AG10803 (cell line): ENCODE measurements at places on chromosomes 6 and 20.

DNA sequence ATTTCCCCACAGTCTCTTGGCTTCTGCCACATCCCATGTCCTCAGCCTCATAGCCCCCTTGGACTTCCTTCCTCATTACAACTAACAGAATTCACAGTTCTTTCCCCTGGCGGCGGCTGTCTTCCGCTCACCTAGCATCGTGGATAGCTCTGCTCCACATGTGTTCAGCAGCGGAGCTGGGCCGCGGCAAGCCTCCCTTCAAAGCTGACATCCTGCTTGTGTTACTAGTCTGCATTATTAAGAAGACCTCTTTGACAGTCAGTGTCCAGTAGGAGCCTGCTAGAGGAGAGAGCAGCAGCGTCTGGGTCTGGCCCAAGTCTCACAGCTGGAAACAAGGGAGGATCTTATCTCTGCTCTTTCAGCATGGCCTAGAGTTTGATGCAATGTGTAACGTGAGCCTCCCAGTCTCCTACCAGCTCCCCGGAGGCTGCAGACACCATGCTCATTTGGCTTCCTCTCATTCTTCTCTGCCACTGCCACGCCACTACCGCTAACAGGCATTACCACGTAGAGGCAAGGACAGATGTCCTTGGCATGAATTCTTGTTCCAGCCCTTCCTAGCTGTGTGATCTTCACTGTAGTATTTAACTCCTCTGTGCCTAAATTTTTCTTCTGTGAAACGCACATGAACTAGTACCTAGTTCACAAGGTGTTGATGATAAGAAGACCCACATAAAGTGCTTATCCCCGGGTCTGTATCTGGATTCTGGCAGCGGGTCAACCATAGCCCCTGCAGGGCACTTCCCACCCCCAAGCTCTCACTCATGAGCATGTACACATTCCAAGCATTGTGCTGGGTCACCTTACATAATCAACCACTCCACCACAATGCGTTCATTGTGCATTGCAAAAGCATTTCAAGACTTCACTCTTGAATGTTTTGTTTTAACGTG, 107.1 kb upstream of the BACH2 start:
- DNase-seq = peak; percentile 31

GRCh38 chr6:16542070-16542469, 219.2 kb downstream of the ATXN1 start:
- no peak for DNase-seq

GRCh38 chr20:56207656-56208055, 40.9 kb upstream of the MC3R start:
- no peak for DNase-seq

GRCh38 chr6:41965429-41966213, 24.0 kb upstream of the CCND3 start:
- DNase-seq = no peak

GRCh38 chr20:10673842-10674683, at the start of gene JAG1:
Gene JAG1 (minus strand): TSS chr20:10673999. CDS start chr20:10673530, 469 bp downstream.
- peak; percentile 91 for DNase-seq

GRCh38 chr20:11195899-11196558, 522.2 kb upstream of the JAG1 start:
- peak; percentile 42 for DNase-seq

DNA sequence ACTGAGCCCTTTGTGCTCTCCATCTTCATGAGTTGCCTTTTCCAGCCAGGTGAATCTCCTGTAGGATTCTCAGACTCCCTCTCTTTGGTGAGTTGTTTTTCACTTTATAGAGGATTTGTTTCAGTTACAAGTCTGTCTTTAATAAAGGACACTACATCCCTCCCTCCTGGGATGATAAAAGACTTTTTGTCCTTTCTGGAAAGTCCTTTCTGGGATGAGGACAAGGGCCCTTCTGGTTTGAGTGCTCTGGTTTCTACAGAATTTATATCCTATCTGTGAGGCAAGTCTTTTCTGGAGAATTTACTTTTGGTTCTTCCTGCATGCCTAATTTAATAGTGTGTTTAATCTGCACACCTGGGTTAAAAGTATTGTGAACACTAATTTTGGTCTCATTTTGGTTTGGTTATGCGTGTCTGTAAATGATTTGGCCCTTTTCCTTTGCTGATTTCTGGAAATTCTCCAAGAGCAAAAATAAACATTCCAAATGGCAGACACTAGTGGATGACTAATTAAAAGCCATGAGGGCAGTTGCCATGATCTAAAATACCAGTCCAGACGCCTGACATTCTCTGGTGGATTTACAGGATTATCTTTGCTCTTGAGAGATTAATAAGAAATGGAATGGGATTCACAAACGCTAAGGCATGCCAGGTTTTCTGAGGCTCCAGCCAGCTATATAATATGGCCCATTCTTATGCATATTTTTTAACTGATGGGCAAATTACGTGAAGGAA, 44.8 kb downstream of the TCP11 start:
- peak; percentile 84 for DNase-seq

DNA sequence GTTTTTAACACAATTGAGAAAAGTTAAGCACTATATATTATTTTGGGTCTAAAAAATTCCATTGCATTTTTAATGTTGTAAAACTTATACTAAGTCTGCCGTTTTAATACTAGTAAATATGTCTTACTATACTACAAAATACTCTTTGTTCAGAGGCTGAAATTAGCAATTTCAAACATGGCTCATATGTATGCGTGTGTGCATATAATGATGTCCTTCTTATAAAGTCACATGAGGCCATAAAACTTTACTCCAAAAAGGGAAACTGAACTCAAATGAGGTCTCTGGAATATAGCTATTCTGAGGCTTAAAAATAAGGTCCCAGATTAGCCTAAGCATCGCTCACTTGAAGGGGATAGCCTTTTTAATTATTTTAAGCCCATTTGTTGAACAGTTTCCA, 224.0 kb downstream of the MYLK4 start:
- DNase-seq = no peak

GRCh38 chr20:37090407-37090806, 5.4 kb downstream of the RBL1 start:
- DNase-seq = no peak

DNA sequence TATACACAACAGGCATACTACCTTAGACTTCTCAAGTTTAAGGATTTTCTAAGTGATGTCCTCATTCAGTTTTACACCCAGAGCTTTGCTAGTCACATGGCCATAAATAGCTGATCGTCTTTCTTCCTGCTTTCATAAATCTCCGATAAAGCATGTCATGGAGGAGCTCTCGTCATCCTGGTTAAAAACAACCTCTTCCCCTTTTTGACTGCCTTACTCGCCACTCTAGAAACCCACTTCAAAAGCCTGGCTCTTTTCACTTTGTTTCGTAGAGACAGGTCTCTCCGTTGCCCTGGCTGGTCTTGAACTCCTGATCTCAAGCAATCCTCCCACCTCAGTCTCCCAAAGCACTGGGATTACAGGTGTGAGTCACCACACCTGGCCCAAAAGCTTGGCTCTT, 67.0 kb upstream of the SMIM29 start:
- DNase-seq = no peak

DNA sequence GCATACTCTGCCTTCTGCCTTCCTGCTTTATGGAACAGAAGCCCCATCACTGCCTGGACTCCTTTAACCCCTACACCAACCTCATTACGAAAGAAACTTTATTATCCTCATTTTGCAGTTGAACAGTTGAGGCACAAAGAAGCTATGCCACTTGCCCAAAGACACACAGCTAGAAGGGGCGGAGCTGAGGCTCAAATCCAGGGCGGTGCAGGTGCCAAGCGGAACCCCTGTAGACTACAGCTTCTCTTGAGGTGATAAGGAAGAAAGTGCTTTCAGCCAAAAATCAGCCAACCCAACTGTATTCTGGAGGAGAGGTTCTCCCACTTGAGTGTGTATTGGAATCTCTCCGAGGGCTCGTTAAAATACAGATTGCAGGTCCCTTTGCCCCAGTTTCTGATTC, 90.5 kb downstream of the PRND start:
- DNase-seq = no peak

DNA sequence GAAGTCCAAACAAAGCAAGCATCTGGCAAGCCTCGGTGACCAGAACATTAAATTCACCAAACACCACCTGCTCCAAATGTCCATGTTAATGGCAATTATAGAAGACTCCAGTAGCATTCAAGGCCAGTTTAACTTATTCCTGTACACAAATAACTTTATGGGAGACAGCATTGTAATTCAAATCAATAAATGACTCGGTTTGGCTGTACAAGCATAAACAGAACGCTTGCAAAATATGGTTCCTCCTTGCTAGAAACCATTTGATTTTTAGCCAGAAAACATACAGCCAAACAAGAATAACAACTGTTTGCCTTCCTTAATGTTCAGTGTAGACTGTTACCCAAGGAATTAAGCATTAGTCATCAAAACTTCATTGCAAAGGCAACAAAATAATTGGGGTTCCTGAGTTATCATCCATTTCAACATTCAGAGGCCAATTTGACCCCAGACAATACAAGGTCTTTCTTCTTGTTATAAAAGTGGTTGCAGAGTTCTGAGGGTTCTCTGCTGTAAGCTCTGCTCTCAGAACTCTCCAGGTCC, 125.1 kb downstream of the BFSP1 start:
- DNase-seq = no peak

GRCh38 chr6:133855276-133855990, 33.5 kb upstream of the TCF21 start:
- no peak for DNase-seq

- DNase-seq = peak; percentile 63
These were observed 11.9 kb upstream of the CPNE5 start for GRCh38 chr6:36851149-36851614.

DNA sequence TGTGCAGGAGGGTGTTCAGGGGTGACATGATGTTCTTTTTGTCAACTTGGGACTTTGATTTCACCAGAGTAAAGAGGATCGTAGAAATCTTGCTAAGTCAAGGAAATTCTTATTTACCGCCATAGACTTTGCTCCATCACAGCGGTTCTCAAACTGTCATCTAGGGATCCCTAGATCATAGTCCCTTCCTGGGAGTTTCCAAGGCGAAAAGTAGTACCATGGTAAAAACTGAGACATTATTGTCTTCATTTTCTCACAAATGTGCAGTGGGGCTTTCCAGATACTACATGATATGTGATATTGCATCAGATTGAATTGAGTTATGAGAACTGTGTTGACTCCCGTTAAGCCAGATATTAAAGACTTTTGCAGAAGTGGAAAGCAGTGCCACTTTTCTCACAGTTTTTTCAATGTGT, 79.7 kb downstream of the JARID2 start:
- DNase-seq = no peak

GRCh38 chr6:161141173-161141572, 132.7 kb downstream of the AGPAT4 start:
- no peak for DNase-seq

- DNase-seq = no peak
These were observed 1.8 kb upstream of the ZNF184 start for GRCh38 chr6:27474672-27475071.

DNA sequence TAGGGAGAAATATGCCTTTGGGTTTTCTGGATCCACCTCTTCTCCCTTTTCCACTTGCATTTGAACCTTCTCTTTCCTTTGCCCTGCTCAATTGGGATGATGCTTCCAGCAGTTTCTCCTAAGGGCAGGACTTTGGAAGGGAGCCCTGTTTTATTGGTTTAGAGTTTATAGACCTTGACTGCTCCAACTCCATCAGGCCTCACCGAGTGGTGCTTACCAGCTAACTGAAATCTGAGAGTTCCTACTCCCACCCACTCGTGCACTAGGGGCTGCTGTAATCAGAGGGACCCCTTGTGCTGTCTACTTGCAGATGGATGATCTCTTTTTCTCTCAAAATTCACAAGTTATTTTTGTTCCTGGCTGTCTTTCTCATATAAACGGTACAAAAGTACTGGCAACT, 121.3 kb upstream of the SLC22A16 start:
- DNase-seq = no peak

DNA sequence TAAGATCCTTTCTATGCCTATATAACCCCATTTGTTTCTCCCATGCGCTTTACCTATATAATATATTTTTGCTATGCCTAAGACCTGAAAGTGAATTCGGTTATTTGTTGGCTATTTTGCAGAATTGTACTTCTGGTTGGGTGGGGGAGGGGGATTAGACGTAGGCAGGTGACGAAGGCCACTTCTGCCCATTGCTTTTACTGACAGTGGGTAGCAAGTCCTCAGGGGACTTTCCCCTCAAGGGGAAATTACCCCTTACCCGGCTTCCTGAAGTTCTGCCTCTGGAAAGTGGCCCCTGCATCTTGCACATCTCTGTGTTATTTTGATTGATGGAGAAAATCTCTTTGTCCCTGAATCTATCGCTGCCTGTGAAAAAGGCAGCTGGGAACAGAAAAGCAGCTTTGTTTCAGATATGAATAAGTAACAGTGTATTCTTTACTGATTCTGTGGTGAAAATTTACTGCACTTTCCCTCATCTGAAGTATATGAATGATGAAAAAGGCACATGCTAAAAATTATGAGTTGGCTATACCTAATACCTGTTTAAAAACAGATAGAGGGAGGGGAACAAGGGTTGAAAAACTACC, 133.9 kb downstream of the UTRN start:
- no peak for DNase-seq

- DNase-seq = no peak
These were observed 155.0 kb upstream of the CITED2 start for GRCh38 chr6:139529420-139529819.

DNA sequence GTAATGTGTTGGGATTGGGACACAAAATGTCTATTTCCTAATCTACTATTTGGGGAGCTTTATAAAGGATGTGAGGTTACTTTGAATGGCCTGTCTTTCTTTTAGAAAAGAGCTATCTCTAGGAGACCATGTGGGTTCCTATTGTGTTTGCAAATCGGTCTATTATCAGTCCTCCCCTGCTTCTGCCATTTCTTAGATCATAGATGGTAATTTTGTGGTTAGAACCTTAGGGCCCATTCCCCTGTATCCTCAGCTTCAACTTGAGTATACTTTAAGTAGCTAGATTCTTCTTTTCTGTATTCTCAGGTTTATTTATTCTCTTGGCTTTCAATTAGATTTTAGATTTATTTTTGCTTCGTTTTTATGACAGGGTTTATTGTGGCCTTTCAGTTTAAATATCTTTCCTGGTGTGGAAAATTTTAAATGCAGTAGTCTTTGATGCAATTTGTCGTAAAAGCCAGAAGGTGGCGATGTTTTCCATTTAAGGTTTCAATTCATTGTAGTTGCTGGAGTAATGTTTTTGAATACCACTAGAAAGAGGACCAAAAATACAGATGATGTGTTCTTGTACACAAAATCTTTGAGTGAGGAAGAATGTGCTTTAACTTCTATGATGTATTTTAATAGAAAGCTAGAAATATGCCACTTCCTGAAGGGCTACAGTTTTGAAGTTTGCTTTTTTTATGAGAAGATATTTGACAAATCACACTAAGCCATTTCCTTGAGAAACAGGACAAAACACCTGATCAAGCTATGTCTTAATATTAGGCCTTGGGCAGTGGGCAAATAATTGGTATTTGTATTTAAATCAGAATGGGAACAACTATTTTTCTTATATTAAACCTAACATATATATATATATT, 20.3 kb downstream of the TBPL1 start:
- peak; percentile 55 for DNase-seq

DNA sequence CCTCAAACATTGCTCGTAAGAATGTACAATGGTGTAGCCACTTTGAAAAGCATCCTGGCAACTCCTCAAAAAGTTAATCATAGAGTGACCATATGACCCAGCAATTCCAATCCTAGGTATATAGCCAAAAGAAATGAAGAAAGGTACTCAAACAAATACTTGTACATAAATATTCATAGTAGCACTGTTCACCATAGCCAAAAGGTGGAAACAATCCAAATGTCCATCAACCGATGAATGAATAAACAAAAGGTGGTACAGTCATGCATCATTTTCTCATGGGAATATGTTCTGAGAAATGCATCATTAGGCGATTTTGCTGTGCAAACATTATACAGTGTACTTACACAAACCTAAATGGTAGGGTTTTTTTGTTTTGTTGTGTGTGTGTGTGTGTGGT, 74.4 kb upstream of the TBC1D7 start:
- no peak for DNase-seq
